ENCODE measurements at places on chromosomes 7 and 10.

DNA sequence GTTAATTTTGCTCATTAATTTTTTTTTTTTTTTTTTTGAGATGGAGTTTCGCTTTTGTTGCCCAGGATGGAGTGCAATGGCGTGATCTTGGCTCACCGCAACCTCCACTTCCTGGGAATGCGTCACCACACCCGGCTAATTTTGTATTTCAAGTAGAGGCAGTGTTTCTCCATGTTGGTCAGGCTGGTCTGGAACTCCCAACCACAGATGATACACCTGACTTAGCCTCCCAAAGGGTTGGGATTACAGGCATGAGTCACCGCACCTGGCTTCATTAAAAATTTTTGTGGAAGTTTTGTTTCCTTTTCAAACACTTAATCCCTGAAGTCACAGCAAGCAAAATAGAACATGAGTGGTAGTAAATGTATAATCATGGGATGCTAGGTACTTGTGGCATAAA is 857.2 kb upstream of the PHF14 start:
- DNase-seq: no peak

DNA sequence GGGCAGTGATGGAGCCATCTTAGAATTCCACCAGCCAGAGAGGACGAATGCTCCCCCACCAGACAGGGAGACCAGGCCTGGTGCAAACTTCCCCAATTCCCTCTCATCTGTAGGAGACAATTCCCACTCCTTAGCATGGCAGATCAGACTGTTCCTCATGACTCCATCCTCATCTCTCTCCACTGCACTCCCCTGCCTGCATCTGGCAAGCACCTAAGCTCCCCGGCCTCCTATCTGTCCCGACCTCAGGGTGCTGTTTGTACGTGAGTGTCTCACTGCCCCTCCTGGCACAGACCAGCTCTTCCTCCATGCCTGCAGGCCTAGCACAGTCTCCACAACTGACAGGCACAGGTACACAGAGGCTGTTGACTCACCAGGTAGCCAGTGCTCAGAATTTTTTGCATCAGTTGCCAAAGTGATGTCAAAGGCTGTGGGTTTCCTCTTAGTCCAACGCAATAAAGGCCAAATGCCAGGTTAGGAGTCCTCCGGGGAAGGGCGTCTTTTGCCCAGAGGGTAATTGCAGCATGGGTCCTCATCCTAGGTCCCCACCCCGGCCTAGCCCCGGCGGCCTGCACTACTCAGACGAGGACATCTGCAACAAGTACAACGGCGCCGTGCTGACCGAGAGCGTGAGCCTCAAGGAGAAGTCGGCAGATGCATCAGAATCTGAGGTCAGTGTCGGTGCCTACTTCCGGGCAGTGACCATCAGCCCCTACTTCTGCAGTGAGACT is 436.8 kb upstream of the FOXK1 start:
- no peak for DNase-seq

DNA sequence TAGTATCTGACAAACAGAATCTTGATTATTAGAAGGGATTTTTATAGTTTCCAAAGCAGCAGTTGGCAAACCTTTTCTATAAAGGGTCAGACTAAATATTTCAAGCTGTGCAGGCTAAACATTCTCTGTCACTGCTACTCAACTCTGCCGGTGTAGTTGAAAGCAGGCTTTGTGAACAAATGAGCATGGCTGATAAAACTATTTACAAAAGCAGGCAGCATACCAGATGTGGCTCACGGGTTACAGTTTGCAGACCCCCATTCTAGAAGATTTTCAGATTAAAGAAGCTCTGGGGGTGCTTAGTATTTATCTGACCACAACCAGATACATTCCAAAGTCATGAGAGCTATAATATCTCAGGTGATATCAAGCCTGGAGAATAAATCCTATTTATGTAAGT is 1017.5 kb downstream of the SORCS1 start:
- DNase-seq: no peak

GRCh38 chr10:17617031-17617911 is at the start of gene HACD1:
HACD1 (minus strand) TSS chr10:17617374; CDS start chr10:17617339, 35 bp downstream.
- DNase-seq: no peak

- no peak for DNase-seq
Observed at GRCh38 chr7:41582116-41582515, 120.8 kb downstream of the INHBA start.

- peak; percentile 3 for DNase-seq
Observed at GRCh38 chr7:25521236-25521635, 292.9 kb upstream of the NPVF start.

DNA sequence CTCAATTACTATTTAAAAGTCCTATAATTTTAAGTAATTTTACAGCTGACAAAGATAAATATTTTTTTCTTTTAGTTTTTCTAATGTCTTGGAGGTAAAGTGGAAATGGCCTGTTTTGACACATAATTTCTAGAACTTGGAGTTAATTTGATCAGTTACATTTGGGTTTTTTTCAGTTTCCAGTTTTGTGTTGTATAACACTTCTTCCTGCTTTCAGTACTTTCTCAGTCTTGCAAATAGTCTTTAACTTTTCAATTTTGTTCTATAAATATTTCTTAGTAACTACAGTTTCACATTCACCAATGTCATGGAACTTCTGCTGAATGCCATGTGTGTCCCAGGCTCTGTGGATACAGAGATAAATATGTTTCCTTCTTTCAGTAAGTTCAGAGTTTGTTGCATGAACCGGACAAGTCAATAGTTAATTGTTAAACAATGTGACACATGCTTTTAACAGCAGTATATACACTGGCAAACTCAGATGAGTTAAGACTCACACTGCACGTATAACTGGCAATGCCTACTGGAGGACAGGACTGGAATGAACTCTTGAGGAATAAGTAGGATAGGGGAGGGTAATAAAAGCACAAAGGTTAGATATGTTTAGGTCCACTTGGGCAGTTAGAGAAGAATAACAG is 4.6 kb downstream of the SHOC2 start:
- DNase-seq: no peak

DNA sequence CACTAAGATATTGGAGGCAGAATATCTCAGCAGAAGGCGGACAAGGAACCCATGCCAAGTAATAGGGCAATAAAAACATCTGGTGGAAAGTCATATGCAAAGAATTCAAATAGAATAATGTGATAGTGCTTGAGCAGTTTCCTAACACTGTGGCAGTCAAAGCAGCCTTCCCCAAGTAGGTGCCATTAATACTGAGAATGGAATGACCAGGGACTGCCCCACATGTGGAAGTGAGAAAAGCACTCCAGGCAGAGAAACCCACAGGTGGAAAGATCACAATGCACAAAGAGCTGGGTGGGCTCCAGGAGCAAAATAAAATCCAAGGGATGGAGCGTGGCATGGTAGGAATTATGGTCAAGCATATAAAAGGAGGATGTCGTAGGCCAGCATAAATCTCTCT is 64.4 kb upstream of the NME8 start:
- no peak for DNase-seq

- no peak for DNase-seq
Observed at GRCh38 chr7:130430841-130431666, 9.8 kb downstream of the CEP41 start.

- no peak for DNase-seq
Observed at GRCh38 chr10:99784016-99784726, 1.7 kb downstream of the ABCC2 start.

GRCh38 chr10:33132626-33133025 is 174.6 kb upstream of the ITGB1 start:
- DNase-seq: peak; percentile 78

DNA sequence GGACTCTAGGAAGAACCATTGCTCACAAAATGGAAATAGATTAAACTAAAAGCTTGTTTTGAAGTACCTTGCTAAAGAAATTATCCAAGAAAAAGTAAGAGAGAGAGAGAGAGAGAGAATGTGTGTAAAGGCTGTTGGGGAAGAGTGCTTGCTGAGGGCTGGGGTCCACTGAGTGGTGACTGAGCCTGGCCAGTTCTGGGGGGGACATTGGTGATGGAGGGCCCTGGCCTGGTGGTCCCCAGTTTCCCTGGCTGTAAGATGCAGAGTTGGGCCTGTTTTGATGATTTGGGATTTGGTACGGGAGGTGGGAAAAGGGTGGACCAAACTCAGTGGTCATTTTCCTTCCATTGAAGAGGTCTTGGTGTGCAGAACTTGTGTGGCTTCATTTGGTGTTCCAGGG is 880 bp downstream of the RAMP3 start:
- no peak for DNase-seq

DNA sequence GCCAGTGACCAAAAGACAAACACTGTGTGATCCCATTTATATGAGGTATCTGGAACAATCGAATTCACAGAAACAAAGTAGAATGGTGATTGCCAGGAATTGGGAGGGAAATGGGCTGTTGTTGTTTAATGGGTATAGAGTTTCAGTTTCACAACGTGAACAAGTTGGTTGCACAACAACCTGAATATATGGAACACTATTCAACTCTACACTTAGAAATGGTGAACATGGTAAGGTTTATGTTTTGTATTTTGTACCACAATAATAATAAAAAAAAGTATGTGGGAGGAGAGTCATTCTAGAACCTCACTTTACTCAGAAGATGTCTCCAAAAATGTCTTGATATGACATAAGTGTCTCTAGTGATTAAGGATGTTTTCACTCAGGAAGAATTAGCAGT is 85.2 kb upstream of the SGCE start:
- DNase-seq: no peak

GRCh38 chr10:9501944-9502343 is 1447.5 kb downstream of the GATA3 start:
- DNase-seq: no peak

DNA sequence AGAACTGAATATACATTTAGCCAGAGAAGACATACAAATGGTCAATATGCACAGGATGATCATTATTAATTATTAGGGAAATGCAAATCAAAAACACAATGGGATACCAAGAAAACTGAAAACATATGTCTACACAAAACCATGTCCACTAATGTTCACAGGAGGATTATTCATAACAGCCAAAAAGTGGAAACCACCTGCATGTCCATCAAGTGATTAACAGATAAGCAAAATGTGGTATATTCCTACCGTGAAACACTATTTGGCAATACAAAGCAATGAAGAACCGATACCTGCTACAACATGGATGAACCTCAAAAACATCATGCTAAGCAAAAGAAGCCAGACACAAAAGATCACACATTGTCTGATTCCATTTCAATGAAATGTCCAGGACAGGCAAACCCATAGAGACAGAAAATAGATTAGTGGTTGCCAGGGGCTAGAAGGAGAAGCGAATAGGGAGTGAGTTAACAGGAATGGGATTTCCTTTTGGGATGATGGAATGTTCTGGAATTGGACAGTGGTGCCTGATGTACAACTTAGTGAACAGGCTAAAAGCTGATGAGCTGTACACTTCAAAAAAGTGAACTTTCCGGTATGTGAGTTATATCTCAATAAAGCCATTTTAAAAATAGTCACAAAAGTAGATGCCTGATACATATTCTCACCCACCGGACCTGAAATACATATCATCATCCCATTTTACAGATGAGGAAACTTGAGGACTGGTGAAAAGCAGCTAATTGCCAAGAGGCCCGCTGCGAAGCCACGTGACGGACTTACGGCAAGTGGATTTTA is 33.6 kb downstream of the HIPK2 start:
- no peak for DNase-seq

DNA sequence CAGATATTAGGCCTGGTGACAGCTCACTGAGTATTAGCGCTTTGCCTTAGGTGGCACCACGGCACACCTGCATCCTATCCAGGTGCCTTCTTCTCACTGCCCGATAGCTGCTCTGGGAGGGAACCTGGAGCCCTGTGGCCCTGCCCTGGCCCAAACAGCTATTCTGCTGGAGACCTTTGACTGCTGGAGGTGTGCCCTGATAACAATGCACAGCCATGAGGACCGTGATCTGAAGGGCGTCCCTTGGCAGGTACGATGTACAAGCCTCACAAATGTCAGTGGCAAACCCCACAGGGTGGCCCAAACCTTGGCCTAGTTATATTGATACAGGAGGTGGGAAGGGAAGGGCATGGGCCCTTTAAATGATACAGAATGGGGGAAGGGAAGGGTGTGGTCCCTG is 259.5 kb downstream of the GRID1 start:
- DNase-seq: no peak

DNA sequence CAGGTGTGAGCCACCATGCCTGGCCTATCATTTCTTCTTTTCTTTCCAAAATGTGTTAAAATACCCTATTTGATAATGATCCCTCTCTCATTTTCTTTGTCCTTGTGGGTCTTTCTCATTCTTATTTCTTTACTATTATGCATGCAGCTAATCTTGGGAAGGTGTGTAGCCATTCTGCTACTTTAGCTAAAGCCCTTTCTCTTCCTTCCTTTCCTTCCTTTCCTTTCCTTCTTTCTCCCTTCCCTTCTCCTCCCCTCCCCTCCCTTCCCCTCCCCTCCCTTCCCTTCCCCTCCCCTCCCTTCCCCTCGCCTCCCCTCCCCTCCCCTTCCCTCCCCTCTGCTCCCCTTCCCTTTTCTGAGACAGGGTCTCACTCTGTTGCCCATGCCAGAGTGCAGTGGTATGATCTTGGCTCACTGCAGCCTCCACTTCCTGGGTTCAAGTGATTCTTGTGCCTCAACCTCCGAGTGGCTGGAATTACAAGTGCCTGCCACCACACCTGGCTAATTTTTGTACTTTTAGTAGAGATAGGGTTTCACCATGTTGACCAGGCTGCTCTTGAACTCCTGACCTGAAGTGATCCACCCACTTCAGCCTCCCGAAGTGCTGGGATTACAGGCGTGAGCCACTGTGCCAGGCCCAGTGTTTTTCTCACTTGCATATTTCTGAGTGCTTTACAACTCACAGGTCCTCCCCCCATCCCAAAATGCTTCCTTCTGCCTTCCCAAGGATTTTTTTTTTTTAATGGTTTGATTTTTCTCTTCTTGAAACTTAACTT is 42.3 kb downstream of the HIP1 start:
- no peak for DNase-seq

- no peak for DNase-seq
Observed at GRCh38 chr10:81995254-81995653, 120.3 kb downstream of the NRG3 start.

GRCh38 chr7:95690367-95690947 is 81.9 kb upstream of the DYNC1I1 start:
- DNase-seq: peak; percentile 43

DNA sequence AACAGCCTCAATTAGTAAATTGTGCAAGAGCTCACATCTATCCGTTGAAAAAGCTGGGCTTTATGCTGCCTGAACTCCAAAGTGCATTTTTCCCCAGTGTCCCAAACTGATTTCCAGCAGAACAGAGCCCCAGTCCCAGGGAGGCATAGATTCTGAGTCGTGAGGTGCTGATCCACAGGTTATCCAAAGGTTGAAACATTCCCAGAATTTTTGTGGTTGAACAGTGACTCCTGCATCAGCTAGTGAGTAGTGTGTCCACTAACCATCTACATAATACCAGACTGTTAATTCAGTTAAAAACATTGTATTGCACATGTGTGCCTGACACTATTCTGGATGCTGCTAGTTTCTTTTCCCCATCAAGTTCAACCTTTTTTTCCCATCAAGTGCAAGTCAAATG is 761.5 kb downstream of the GATA3 start:
- no peak for DNase-seq

DNA sequence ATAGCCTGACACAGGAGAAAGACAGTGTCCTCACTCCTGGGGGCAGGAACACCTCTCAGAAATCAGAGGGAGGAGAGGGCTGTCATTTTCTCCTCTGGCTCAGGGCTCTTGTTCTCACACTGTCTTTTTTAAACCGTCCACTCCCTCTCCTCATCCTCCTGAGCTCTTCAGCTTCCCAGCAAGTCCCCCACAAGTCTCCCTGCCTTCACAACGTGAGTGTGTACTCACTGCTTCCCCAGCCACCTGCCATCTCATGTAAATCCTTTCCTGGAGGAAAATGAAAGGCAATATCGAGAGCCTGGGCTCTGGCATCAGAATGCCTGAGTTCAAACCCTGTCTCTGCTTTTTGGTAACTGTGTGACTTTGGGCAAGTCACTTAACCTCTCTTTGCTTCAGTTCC is 5.7 kb downstream of the LLCFC1 start:
- DNase-seq: no peak

- DNase-seq: no peak
Observed at GRCh38 chr7:20783700-20784387, 2.8 kb downstream of the SP8 start.

All from OCI-LY7 (cell line).